Cardiac ventricle fibroblast (primary cell): ENCODE measurements at places on chromosomes 16 and 17. TPM values are rescaled to one million over a fixed set of nuclear protein-coding genes. Genes with fewer than 3 reads are reported as not detected.

Gene EFCAB13
- total RNA-seq, result 0.39 and 0.62 TPM in 2 replicates

Gene PRR35
- not detected in 2 replicates for total RNA-seq

Gene KRTAP4-1
- total RNA-seq, result not detected in 2 replicates

Gene CSH2
- total RNA-seq, result not detected in 2 replicates

Gene SLC5A10
- not detected in 2 replicates for total RNA-seq

Gene PTGES3L
- not detected in 2 replicates for total RNA-seq

Gene INCA1
- total RNA-seq, result 0.19 and 0.68 TPM in 2 replicates

Gene CHST5
- 0.10 TPM in 1 of 2 replicates, not detected in the other for total RNA-seq
